Colonic mucosa (tissue), 4 donors: ENCODE measurements at places on chromosomes 6 and 20.
A peak's percentile ranks its signal among the peaks of the same experiment; 100 is the strongest.

- no peak for DNase-seq
Measured at GRCh38 chr6:87753131-87753685, 51.2 kb upstream of the AKIRIN2 start.

DNA sequence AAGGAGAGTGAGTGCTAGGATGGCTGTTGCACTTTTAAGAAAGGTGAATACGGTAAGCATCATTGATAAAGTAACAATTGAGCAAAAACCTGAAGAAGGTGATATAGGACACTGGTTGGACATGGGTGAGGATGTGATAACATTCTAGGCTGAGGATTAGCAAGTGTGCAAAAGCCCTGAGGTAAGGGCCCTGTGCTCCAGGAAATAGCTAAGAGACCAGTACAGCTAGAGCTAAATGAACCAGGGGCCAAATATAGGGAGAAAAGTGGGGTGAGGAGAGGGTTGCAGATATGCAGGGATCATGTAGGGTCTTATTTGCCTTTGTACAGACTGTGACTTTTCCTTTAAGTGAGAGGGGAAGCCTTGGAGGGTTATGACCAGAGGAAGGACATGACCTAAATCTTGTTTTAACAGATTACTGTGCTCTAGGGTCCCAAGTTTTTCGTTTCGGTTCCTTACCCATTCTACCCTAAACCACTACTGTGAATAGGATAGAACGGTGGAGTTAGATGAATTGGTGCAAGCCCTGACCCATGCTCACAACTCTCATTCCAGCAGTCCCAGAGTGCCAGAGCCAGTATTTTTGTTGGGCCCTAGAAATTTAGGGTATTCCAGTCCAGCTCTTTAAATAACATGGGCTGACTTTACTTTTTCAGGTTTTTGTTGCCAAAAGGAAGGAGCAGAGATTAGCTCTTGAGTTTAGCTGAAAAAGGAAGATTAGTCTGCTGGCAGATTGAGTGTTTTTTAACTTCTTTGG is 10.7 kb downstream of the MAPK14 start:
- no peak for DNase-seq

DNA sequence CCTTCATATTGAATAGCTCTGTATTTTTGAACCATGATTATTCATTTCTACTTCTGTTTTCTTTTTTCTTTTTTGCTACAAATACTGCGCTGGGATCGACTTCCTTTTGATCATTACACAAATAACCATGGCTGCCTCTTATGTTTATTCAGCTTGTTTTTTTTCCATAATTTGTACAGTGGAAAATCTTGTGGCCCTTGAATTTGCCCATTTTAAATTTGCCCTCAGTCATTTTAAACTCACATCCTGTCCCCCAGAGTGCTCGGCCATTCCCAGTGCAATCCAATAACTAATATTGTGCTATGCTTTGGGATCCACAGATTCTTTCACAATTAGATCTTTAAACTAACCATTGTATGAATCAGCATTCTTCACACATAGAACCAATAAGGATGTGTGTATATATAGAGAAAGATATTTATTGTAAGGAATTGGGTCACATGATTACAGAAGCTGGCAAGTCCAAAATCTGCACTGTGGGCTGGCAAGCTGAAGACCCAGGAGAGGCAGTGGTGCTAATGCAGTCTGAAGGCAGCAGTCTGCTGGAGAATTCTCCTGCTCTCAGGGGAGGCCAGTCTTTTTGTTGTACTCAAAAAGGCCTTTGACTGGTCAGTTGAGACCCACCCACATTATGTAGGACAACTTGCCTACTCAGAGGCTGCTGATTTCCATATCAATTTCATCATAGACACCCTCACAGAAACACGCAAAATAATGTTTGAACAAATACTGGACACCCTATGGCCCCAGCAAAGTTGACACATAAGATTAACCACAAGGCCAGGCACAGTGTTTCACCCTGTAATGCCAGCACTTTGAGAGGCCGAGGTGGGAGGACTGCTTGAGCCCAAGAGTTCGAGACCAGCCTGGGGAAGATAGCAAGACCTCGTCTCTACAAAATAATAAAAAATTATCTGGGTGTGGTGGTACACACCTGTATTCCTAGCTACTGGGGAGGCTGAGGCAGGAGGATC is 147.1 kb downstream of the MTHFD1L start:
- DNase-seq = no peak

DNA sequence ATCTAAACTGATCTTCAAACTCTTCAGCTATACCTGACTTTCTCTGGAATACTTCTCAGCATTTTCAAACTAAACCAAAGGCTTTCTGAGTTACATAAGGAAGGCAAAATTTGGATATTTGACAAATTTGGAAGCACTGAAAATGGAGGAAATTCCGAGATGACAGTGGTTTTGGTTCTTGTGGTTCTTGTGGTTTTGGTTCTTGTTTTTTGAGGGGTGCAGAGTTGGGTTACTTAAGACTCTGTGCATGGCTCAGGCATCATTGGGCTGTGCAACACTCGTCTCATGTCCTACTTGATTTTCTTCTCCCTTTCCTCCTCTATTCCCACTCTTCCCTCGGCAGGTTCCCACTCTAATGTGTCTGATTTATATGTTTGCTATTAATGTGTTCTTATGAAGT is 78.0 kb downstream of the SLC22A3 start:
- no peak for DNase-seq

- no peak for DNase-seq
Measured at GRCh38 chr6:34855463-34855862, 32.4 kb downstream of the TAF11 start.

GRCh38 chr6:7909323-7910276 is 988 bp downstream of the TXNDC5 start:
- DNase-seq = peak; percentile 71

- no peak for DNase-seq
Measured at GRCh38 chr6:54238396-54238795, 69.8 kb upstream of the TINAG start.

DNA sequence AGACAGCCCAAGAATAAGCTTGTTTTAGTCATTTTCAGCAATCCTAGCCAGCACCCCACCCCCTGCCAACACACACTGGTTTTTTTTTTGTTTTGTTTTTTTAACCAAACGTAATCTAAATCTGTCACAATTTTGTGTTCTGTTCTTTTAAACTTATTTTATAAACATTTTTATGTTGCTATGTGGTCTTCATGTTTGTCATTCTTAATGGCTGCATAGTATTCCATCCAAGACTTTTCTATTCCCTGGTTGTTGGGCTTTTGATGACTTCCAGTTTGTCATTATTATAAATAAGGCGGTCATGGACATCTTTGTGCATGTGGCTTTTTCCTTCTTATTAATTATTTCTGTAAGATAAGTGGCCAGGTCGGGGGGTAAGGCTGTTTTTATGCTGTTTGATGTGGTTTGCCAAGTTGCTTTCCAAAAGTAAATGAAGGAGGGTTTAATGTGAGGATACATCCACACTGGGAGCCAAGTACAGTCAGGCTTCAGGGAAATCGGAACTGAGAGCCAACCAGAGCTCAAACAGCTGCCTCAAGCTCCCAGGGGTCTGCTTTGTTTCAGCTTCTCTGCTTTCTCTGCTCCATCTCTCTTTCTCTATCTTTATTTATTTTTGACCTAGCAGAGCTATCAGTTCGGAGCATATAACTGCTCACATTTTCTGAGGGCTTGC is 125.8 kb downstream of the VEGFA start:
- DNase-seq = no peak

DNA sequence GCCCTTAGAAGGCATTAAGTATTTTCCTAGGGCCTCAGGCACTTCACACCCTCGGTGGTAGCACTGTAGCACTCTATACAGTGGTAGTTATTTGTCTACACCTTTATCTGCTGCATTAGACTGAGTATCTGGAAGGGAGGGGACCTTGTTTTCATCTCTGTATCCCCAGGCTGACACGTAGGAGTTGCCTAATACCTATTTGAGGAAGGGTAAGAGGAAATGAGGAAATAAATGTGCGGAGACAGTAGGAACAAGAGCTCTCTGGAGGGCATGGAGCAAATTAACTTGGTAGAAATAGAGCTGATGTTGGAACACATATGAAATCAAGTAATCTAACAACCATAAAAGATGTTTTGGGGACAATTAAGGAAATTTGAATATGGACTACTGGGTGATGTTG is 3.9 kb downstream of the CNPY3 start:
- DNase-seq = no peak

DNA sequence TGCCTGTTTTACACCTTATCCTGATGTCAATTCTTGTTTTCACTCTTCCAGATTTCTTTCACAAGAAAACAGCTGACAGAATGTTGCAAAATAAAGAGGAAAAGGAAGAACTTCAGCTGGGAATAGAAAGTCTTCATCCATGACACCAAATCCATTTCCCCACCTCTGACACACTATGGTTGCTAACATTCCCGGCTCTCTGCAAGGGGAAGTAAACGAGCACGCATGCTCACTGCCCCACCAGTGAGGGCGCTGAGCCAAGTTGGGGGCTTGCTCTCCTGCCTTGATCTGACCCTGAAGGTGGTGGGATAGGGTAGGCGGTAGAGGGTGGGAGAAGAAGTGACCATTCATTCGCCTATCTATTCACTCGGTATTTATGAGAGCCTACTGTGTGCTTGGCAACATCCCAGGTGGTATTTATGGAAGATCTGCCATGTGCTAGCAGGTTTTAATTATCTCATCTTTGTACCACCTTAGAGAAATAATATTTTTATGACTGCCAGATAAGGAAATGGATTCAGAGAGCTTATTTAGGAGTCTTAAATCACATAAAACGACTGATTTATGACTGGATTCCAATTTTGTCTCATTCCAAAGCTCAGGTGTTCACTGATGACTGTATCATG is 206.2 kb downstream of the FOXC1 start:
- DNase-seq = no peak

DNA sequence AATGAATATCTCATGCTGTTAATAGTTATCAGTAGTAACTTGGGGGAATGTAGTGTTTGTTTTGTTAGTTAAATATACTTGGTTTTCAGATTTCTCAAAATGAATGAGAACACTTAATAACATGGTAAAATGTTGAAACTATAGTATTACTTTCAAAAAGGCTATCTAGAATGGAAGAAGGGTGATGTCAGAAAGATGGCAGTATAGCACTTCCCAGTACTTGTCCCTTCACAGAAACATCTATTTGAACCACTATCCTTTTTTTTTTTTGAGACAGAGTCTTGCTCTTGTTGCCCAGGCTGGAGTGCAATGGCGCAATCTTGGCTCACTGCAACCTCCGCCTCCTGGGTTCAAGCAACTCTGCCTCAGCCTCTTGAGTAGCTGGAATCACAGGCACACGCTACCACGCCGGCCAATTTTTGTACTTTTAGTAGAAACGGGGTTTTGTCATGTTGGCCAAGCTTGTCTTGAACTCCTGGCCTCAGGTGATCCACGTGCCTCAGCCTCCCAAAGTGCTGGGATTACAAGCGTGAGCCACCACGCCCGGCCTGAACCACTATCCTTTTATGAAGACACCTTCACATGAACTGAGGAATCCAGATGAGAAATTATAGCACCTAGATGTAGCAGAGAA is 4.7 kb upstream of the ECHDC1 start:
- no peak for DNase-seq

- DNase-seq = no peak
Measured at GRCh38 chr6:17420368-17420767, 27.0 kb downstream of the CAP2 start.

GRCh38 chr20:11777387-11778205 is 140.1 kb upstream of the BTBD3 start:
- DNase-seq = no peak

GRCh38 chr20:61862881-61863280 is 202.8 kb downstream of the TAF4 start:
- no peak for DNase-seq

GRCh38 chr6:5994234-5994998 is 12.3 kb downstream of the NRN1 start:
- DNase-seq = no peak

DNA sequence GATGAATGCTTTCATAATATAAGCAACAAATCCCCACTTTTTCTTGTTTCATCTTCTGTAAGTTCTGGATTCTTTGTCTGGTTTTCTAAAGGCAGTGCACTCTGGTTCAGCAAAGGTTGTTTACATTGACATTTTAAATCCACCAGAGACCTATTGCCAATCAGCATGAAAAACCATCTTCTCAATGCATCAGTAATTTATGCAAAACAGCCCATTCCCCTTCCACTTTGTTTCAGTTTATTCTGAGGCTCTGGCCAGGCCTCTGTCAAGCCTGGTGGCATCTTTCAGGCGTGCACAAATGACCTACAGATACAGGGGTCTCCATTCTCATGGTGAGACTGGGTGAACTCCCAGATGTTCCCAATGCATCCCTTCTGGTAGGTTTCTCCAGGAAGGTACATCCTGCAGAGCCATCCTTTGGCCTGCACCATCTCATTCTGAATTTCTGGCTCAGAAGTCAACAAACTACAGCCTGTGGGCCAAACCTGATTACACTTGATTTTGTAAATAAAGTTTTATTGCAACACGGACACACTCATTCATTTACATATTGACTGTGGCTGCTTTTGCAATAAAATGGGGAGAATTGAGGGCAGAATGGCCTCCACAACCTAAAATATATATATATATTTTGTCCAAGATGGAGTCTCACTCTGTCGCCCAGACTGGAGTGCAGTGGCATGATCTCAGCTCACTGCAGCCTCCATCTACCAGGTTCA is 405.4 kb downstream of the PREX1 start:
- DNase-seq = no peak

DNA sequence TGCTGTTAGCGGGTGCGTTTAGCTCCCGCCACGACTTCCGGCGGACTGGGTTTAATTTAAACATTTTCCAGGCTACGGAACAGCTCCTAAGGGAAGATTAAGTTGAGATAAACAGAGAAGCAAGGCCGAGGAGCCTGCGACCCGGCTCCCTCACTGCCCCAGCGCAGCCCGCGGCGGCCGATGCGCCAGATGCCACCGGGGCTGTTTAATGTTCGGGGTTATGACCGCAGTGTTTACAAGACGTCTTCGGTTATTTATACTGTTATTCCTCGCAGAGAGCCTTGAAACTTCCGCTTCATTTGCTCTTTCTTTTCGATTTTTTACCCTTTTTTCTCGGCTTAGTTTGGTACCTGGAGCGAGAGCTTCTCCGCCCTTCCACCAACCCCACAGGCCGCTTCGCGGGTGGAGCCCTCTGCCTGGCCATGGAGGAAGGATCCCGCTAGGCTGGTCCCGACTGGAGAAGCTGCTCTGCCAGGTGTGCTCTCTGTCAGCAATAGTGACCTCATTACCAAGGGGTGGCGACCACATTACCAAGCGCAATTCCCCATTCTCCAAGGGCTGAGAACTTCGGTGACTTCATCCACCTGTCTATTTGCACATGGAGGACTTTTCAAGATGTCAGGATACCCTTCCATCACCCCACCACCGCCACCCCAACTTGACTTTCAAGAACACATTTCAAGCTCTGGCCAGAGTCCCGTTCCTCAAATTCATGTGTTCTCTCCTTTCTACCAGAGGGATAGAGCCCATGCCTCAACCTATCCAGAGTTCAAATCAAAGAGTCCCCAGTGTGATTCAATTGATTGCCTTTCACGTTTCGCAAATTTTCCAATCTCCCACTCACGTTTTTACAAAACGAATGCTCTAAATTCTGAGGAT is 4.1 kb downstream of the TCF21 start:
- DNase-seq = no peak

- DNase-seq = no peak
Measured at GRCh38 chr6:74642101-74642500, 563.8 kb downstream of the COL12A1 start.

GRCh38 chr20:11101243-11101642 is 427.4 kb upstream of the JAG1 start:
- DNase-seq = no peak

GRCh38 chr6:126113261-126113660 is 126.9 kb downstream of the TRMT11 start:
- no peak for DNase-seq

GRCh38 chr6:75089151-75089897 is 116.5 kb downstream of the COL12A1 start:
- DNase-seq = no peak

GRCh38 chr6:127748290-127748689 is 152.6 kb downstream of the THEMIS start:
- no peak for DNase-seq
